Iris pigment epithelial cell (primary cell): ENCODE measurements at places on chromosomes 1 and 21.

DNA sequence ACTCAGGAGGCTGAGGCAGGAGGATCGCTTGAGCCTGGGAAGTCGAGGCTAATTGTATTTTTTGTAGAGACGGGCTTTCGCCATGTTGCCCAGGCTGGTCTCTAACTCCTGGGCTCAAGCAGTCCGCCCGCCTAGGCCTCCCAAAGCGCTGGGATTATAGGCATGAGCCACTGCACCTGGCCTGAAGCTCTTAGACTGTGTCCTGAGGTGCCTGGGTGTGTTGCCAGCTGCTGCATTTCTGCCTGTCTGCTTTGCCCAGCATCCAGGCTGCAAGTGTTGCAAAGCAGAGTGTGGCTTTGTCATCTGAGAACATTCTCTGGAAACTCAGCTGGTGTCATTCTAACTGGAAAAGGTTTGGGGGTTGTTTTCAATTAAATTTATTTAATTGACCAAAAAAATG lies 105.0 kb downstream of the HUNK start:
- no peak for DNase-seq

- no peak for DNase-seq
Observed at GRCh38 chr1:11432526-11432925, 46.4 kb upstream of the DISP3 start.

GRCh38 chr1:115655306-115655663 lies 13.5 kb downstream of the VANGL1 start:
- DNase-seq: no peak

- DNase-seq: no peak
Observed at GRCh38 chr1:230260831-230261230, 165.3 kb downstream of the PGBD5 start.

- DNase-seq: peak; percentile 49
Observed at GRCh38 chr1:231808990-231809389, 182.4 kb downstream of the DISC1 start.

DNA sequence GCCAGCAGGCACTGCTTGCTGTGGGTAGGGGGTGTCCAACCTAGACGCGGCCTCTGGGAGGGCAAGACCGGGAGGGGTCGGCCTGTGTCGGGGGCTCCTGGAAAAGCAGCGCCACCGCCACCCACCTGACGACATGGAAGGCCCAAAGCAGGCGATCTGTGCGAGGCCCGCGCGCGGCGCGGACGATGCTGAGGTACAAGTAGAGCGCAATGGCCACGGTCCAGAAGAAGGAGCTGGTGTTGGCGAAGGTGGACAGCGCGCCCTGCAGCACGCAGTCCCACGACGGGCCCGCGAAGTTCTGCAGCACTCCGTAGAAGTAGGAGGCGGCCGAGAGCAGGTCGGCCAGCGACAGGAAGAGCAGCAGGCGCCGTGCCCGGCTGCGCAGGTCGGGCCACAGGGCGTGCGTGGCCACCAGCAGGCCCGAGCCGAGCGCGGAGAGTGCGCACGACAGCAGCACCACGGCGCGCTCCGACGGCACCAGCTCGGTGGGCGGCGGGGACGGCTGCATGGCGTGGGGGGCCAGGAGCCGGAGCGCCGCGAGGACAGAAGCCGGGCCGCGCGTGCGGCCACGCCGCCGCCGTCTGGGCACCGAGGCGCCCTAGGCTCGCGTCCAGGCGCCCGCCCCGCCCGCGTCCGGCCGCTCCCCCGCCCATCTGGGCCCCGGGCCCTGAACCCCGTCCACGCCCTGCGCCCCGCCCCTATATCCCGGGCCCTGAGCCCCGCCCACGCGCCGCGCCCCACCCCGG lies at the start of gene GPR157:
Gene GPR157 (minus strand): TSS at position 583 of the 746 bp plus-strand sequence. CDS start 75 bp downstream, at position 508.
- DNase-seq: peak; percentile 72

DNA sequence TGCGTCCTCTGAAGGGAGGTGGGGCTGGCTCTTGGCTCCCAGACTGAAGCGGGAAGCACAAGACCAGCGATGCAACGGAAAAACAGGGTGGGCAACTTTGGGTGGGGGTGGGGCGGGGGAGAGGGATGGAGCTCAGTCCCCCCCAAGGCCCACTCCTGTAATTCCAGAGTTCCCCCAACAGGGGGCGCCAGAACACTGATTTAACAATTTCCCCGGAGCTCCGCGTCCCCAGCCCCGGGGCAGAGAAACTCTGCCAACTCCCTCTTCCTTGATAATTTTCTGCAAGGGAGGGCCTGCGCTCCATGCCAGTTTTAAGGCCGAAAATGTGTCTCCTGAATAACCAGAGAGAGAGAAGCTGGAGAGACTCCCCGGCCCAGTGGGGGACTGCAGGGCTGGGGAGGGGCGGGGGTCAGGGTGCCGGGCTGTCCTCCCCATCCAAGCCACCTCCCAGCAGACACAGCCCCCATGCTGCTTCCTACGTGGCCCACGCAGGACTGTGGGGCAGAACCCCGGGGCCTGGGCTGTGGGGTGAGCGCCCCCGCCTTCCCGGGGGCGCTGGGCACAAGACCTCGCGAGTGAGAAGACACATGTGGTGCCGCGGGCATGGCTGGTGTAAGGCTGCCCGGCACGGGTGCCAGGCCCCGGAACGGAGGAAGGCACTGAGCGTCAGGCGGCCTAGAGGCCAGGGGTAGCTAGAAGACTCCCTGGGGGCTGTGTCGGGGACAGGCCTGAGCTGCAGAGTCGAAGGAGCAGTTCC lies 51.4 kb downstream of the KIF21B start:
- DNase-seq: peak; percentile 37
